Thoracic aorta (tissue), 2 donors: ENCODE measurements at places on chromosomes 6 and 20.

DNA sequence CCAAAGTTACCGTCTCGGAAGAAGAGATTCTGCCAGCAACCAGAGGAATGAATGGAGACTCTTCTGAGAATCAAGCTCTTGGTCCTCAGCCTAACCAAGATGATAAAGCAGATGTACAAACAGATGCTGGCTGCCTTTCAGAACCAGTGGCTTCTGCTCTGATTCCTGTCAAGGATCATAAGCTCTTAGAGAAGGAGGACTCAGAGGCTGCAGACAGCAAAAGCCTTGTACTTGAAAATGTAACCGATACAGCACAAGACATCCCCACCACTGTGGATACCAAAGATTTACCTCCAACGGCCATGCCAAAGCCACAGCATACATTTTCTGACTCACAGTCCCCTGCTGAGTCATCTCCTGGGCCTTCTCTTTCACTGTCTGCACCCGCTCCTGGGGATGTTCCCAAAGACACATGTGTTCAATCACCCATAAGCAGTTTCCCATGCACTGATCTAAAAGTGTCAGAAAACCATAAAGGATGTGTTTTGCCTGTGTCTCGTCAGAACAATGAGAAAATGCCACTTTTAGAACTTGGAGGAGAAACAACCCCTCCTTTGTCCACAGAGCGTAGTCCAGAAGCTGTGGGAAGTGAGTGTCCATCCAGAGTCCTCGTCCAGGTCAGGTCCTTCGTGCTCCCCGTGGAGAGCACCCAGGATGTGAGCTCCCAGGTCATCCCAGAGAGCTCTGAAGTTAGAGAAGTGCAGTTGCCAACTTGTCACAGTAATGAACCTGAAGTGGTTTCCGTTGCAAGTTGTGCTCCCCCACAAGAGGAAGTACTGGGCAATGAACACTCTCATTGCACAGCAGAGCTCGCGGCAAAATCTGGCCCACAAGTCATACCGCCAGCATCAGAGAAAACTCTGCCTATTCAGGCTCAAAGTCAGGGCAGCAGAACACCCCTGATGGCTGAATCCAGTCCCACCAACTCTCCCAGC is 109.6 kb downstream of the RTN4IP1 start:
- DNase-seq: no peak

DNA sequence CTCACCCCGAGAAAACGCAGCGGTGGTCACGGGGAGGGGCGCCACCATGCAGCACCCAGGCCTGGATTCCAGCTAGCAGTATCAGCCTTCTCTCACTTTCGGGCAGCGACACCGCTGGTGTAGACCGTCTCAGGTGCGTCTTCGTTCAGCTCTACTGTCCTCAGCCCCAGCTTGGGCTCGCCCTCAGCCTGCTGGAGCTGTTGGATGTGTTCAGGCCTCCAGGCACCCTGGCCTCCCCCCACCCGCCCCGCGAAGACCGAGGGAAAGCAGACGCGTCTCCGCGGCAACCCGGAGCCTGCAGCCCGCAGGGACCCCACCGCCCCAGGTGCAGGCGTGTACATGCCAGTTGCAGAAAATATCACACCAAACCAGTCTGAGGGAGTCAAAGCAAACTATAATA is 60.8 kb upstream of the CARMIL1 start:
- no peak for DNase-seq

GRCh38 chr20:40686434-40686882 is 2.6 kb downstream of the MAFB start:
- DNase-seq: no peak

GRCh38 chr6:41376176-41376575 is 40.8 kb downstream of the NCR2 start:
- no peak for DNase-seq

DNA sequence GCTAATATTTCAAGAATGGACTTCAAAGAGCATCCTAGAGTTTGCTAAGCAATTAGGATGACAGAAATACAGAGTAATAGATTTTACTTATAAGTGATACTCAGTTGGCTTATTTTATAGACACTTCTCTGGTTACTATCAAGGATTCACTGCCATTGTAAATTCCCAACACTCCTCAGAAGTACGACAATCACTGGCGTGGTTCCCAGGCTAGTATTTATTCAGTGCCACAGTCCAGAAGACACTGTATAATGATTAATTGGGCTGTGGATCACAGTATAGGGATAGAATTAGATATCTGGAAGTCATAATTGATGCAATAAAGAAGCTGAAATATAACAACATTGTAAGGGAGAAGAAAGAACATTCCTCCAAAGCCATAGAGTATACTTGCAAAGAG is 15.7 kb downstream of the MANEA start:
- DNase-seq: no peak

- no peak for DNase-seq
Observed at GRCh38 chr6:21997119-21998037, 299.5 kb downstream of the PRL start.
